ENCODE measurements at places on chromosomes 1 and 21.

GRCh38 chr21:38825269-38825668 lies 19.5 kb downstream of the ETS2 start:
- no peak for DNase-seq

DNA sequence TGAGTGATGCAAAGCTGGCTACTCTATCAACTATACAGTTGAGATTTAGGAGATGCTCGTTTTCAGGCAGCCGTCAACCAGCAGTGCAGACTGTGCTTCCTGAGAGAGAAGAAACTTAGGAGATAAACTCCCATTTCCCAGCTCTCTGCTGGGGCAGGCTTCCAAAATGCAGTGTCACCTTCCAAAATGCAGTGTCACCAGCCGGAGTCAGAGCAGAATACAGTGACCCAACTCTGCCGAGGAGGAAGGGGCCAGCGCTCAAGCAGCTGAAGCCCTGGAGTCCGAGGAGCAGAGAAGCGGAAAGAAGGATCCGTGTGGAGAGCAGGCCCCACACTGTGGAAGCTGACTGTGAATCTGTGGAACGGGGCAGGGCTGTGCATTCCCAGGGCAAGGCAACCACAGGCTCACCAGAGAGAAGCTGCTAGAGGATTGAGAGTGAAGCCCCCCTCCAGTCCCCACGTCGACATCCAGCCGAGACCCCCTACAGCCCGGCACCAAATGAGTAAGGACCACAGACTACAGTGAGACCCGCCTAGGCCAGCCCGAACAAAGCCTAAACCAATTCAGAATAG lies 703 bp upstream of the KRTAP12-1 start:
- no peak for DNase-seq

DNA sequence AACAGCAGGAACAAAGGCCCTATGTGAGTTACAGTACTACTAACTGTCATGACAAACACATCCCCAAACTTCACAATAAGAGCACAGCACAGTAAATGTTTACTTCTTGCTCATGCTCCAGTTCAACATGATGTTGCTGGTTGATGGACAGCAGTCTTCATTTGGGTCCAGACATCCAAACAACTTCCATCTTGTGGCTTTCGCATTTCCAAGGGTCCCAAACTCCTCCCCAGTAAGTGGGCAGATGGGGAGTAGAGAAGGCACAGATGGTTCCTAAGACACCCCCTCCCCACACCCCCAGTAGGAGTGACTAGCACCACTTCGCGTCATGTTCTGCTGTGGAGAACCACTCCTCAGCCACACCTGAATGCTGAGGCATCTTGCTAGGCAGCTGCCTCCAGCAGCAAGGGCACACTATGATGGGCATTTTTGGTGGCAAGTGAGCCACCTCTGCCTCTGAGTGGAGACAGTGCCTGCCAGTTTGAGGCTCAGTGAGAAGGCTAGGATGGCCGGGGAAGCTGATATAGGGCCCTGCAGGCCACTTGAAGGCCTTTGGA lies 32.7 kb upstream of the CD2 start:
- DNase-seq, result no peak

DNA sequence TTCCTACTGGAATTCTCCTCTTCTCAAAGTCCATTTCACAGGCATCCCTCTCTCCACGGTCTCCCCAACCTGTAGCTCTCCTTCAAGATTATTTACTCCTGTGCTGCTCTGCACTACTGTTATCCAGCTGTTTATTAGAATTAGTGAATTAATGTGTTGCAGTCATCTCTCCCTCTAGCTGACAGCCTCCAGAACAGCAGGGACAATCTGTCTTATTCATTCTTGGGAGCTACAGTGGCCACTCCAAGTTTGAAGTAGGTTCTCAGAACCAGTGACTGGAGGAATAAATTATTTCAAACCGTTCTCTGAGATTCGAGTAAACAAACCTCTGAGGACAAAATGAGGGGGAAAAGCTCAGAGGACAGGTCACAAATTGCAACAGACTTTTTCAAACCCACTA lies 330.9 kb downstream of the RRAGC start:
- DNase-seq, result no peak

- DNase-seq, result no peak
Measured at GRCh38 chr1:225750875-225751824, 26.5 kb upstream of the SRP9 start.

DNA sequence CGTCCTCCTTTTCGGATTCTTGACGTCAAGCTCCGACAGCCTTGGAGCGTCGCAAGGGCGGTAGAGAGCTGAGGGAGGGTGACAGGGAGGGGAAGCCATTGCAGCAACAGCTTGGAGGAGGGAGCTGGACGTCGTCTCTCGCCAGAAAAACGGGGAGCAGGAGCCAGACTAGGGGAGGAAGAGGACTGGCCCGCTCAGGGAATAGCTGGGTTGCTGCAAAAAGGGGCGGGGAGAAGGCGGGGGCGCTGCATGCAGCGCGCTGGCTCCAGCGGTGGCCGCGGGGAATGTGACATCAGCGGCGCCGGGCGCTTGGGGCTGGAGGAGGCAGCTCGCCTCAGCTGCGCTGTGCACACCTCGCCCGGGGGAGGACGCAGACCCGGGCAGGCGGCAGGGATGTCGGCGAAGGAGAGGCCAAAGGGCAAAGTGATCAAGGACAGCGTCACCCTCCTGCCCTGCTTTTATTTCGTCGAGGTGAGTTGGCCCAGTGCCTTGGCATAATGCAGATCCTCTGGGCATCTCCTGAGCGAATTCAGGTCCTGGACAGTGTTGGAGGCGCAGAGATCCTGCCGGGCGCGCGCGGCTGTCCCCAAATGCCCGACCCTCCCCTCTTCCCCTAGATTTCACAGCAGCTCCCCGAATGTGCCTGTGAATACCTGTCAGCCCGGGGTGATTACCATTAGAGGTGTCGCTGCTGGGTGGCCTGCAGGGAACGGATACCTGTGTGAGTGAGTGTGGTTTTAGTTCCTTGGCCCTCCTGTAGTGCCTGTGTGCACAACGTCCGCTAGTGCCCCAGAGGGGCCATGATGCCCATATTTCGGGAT lies at the start of gene PLPPR4:
Gene PLPPR4, plus strand, starts transcription at position 292 of the 821 bp plus-strand sequence. Its CDS starts 102 bp downstream, at position 394.
- no peak for DNase-seq

DNA sequence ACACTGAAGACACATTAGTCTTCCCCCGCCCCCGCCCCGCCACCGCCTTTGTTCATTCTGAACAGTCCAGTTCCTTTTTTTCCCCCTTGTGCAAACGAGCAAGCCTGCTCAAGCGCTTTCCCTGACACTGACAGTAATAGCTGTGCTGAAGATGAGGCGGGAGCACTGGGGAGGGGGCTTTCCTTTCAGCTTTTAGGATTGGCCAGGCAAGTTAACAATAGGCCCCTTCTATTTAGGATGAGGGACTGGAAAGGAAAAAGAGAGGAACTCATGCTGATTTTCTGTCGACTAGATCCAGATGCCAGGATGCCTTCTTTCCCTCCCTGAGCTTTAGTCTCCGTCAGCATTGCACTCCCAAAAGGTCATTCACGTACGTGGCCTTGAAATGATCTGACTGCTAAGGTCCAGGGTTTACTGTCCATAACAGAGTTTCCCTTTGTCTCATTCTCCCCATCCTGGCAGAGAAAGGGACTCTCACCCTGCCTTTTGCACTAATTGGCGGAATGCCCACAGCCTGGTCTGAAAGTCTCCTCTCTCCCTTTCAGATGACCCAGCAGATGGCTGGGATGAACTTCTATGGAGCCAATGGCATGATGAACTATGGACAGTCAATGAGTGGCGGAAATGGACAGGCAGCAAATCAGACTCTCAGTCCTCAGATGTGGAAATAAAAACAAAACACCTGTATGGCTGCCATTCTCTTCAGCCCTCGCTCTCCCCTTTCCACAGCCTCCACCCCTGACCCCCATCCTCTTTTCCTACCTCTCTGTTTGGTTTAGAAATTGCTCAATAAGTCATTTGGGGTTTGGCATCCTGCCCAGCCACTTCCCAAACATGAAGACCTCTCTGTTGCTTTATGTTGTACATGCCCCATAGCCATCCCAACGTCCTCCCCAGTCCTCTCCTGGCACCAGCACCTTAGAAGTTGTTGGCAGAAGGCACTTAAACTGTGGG lies 28.6 kb upstream of the ZFP69B start:
- DNase-seq, result no peak

- no peak for DNase-seq
Measured at GRCh38 chr1:55064861-55065263, 25.5 kb downstream of the PCSK9 start.

- DNase-seq, result no peak
Measured at GRCh38 chr1:167746013-167746672, 24.4 kb downstream of the MPZL1 start.

DNA sequence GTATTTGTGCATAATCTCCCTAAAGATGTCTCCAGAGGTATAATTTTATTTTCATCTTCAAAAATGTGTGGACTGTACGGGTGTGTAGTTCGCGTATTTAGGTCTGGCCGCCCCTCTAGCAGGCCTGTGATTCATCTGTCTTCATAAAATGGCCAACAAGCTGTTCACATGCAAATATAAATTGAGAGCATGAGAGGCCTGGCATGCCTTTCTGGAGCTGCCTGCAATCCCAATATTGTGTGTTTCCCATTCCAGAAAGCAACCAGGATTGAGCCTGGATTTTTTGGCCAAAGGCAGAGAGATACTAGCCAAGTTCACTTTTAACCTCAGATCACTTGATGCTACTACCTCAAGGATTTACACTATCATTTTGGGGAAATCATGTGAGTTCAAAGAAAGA lies 197.2 kb downstream of the NFIA start:
- no peak for DNase-seq

DNA sequence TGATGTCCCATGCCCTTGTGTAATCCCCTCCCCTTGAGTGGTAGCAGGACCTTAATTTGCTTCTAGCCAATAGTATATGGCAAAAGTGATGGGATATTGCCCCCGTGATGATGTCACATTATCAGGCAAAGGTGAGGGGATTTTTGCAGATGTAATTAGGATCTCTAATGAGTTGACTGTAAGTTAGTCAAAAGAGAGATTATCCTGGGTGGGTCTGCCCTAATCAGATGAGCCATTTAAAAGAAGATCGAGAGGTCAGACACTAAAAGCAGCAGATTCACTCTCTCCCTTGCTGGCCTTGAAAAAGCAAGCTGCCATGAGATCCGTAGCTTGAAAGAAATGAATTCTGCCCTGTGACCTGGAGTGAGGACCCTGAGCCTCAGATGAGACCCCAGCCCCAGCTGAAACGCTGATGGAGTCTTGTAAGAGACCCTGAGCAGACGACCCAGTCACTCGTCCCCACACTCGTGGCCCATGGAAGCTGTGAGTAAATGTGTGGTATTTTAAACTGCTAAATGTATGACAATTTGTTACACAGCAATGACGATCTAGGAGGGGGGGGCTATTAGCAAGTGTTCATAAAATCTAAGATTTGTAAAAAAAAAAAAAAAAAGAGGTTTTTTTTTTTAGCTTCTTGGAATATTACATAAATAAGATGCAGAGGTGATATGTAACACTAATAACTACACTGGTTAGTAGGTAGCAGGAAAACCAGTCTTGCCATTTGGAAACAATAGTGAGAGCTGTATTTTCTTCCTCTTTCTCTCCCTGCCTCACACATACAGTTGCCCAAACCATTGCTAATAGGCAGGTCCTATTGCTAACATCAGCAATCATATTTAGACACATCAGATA lies 50.3 kb upstream of the TARBP1 start:
- DNase-seq, result no peak

- DNase-seq, result no peak
Measured at GRCh38 chr21:38950435-38951094, 144.8 kb downstream of the ETS2 start.

GRCh38 chr1:157154940-157155514 lies 16.8 kb upstream of the ETV3 start:
- no peak for DNase-seq

DNA sequence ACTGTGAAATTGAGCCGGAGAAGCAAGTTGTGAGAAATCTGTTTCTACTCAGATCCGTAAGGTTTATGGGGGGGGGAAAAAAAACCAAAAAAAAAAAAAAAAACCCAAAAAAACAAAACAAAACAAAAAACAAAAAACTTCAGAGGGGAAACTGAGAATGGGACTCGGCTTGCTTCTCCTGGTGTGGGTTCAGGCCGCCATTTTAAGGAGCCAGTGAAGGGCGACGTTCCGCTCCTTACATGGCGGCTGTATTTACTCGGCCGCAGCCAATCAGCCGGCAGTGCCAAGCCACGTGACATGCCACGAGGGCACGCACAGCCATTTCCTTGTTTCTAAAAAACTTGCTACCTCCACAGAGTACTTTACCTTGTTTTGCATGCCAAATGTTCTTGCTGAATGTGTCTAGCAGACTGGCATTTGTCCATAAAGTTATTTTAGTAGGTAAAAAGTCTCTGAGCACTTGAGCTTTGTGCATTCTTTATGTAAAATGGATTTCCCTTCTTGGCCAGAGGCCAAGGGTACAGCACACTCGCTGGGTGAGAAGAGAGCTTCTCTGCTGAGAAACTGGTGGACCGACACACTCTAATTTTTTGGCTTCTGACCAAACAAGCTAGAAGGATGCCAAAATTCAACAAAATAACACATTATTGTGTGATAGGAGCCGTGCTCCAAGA lies 101.8 kb downstream of the NFIA start:
- peak; percentile 7 for DNase-seq

DNA sequence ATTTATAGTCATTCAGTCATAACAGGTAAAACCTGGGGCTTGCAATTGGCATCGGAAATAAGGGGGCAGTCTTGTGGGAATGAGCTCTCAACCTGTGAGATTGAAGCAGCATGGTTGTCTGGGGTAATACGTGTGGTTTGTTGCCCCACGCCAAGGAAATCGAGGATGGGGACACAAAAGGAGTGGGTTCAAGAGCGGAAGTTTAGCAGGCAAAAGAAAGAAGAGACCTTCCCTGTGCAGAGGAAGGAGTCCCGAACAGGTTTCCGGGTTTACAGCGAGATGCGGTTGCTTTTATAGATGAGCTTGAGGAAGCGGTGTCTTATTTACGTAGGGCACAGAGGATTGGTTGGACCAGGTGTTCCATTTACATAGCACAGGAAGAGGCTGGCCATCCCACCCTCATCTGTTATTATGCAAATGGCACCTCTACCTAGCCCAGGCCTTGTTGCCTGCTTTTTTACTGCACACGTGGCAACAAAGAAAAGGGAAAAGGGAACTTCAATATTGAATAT lies 37.3 kb downstream of the IFNAR1 start:
- DNase-seq, result peak; percentile 21

GRCh38 chr1:11664336-11665065 lies 501 bp downstream of the FBXO6 start:
- DNase-seq, result no peak

- DNase-seq, result no peak
Measured at GRCh38 chr1:44423591-44424537, 18.8 kb downstream of the RNF220 start.

DNA sequence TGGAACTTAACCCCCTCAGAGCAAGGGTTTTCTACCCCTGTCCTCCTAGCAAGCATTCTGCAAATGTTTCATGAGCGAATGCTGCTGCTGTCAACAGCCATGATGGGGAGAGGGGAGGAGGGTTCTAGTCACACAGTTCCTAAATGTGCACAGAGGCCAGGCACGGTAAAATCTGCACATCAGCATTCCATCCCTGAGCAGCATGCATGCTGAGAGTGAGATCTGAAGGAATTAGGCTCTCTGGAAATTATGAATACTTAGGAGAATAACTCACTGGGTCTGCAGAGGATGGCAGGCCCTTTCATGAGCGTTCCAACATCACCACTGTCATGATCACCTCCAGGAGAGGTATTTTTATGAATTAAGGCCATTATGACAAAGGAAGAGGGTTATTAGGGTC lies 2.1 kb downstream of the VTCN1 start:
- DNase-seq, result no peak
